Esophagus muscularis mucosa (tissue), 4 donors: ENCODE measurements at places on chromosomes 6 and 20. TPM values are rescaled to one million over a fixed set of nuclear protein-coding genes. Genes with fewer than 3 reads are reported as not detected.
A peak's percentile ranks its signal among the peaks of the same experiment; 100 is the strongest.

IPCEF1 gene
- total RNA-seq: 0.83 TPM

GCM1 gene
- not detected for total RNA-seq

NR2E1 gene
- total RNA-seq: not detected

BAK1 gene
- 12.7 TPM for total RNA-seq

VNN1 gene
- 2.7 TPM for total RNA-seq

BMP7 gene
- 4.9 TPM for total RNA-seq

GINS1 gene
- 0.33 TPM for total RNA-seq

DNA sequence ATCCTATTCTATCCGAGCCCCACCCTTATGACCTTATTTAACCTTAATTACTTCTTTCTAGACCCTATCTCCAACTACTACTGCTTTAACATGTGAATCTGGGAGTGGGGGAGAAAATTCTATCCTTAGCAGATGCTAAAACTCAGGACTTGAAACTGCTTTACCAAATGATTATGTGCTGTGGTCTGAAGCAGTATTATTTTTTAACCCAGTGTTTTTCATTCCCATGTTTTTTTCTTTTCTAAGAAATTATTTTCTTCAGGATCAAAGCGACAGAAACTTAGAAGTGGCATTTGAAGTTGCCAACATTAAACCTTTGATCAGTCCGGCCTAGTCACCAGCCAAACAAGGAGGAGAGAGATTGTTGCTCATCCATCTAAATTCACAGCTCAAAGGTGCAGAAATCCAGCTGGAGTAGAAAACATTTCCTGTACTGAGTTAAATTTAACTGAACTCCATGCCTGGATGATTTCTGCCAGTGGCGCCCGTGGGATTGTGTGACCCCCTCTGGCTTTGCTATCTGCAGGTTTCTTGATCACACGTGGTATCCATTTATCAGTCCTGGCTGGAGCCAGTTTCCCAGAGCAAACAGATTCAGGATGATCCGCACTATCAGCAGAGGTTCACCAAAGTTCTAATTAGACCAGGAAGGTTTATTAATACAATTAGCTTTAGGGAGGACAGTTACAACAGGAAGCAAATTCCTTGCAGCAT is 300.5 kb downstream of the PLCB1 start:
- peaks cover 48% of the 10 kb centered on the region for H3K4me1 ChIP-seq
- no peaks in the 10 kb centered on the region for H3K36me3 ChIP-seq
- no peak for DNase-seq
- H3K4me3 ChIP-seq: no peak overlapping the region
- no peaks in the 10 kb centered on the region for H3K27me3 ChIP-seq
- peak overlapping the region; percentile 67 for H3K27ac ChIP-seq

- DNase-seq: no peak
- H3K4me3 ChIP-seq: no peak overlapping the region
- H3K27me3 ChIP-seq: no peaks in the 10 kb centered on the region
- no peaks in the 10 kb centered on the region for H3K4me1 ChIP-seq
These were observed 167.4 kb downstream of the COL9A1 start for GRCh38 chr6:70135219-70136160.

DNA sequence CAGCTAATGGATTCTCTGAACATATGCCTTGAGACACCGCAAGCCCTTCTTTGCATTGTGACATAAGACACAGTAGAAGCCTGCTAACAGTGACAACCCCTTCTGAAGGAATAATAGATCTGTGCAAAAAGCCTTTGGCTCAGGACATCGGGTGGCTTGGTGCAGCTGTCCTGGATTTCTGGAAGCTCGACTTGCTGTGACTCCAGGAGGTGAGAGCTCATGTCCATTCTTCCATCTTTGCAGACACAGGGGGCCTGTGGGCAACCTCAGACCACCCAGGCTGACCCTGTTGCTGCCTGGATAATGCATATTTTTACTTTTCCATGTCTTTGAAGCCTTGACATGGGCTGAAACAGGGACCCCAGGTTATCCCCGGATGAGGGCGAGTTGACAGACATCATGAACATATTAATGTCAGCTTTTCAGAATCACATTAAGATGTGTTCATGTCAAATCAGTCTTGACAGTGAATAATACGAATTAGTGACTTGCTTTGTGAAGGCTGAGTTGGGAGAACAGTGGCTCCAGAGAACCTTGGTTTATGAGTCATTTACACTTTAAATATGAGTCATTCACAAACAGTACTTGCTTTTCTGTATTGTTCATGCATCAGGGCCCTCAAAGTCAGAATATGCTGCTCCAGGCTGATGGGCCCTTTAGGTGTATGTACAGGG is 66.8 kb upstream of the IYD start:
- no peak overlapping the region for H3K4me3 ChIP-seq
- no peak for DNase-seq
- H3K27ac ChIP-seq: no peak overlapping the region
- H3K27me3 ChIP-seq: no peaks in the 10 kb centered on the region
- no peaks in the 10 kb centered on the region for H3K4me1 ChIP-seq
- H3K36me3 ChIP-seq: no peaks in the 10 kb centered on the region

- no peak for DNase-seq
- no peak overlapping the region for H3K27ac ChIP-seq
- H3K4me1 ChIP-seq: no peaks in the 10 kb centered on the region
- no peak overlapping the region for H3K4me3 ChIP-seq
These were observed 155.1 kb upstream of the MLIP start for GRCh38 chr6:53956068-53956711.

DNA sequence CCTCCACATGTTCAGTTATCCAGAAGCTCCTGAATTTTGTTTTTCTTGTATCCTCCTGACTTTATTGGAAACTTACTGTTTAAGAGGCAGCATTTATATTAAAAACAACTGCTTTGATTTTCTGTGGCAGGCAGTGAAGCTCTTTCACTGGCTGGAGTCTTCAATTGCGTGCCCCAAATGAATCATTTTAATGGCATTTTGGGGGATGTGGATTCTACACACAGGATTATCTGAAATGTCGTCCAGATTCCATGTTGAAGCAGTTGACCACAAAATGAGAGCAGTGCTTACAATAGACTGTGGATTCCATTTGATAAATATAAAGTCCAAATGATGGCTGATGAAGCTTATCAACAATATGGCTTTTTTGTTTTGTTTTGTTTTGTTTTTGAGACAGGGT is 41.0 kb upstream of the HIVEP1 start:
- no peak for DNase-seq
- H3K4me3 ChIP-seq: no peak overlapping the region
- H3K27ac ChIP-seq: no peak overlapping the region

GRCh38 chr6:116438590-116439448 is 22.4 kb upstream of the CALHM6 start:
- DNase-seq: no peak
- H3K36me3 ChIP-seq: no peaks in the 10 kb centered on the region
- H3K4me1 ChIP-seq: no peaks in the 10 kb centered on the region
- no peak overlapping the region for H3K27ac ChIP-seq
- H3K27me3 ChIP-seq: no peaks in the 10 kb centered on the region

DNA sequence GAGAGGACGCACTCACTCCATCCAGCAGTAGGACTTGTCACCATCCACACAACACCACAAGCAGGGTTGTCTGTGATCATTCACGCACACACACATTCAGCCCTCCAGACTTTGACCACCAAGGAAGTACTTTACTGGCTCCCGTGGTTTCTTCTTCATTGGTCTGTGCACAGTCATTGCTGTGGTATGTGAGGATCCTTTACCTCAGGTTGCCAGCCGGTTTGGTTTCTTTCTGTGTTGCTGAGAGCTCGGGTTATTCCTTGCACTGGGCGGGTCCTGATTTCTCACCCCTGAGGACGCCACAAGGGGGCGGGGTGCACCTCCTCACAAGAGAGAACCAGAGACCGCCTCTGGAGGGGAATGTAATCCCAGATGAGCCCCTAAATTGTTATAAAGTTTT is 11.2 kb downstream of the SLC35A1 start:
- H3K4me1 ChIP-seq: no peaks in the 10 kb centered on the region
- H3K36me3 ChIP-seq: peaks cover 11% of the 10 kb centered on the region
- no peak overlapping the region for H3K27ac ChIP-seq
- no peak for DNase-seq
- H3K4me3 ChIP-seq: no peak overlapping the region
- H3K27me3 ChIP-seq: no peaks in the 10 kb centered on the region

GRCh38 chr20:51930775-51931174 is 128.5 kb upstream of the SALL4 start:
- no peaks in the 10 kb centered on the region for H3K36me3 ChIP-seq
- peaks cover 30% of the 10 kb centered on the region for H3K27me3 ChIP-seq
- no peak overlapping the region for H3K27ac ChIP-seq
- H3K4me3 ChIP-seq: no peak overlapping the region
- no peak for DNase-seq
- no peaks in the 10 kb centered on the region for H3K4me1 ChIP-seq

- no peaks in the 10 kb centered on the region for H3K36me3 ChIP-seq
- no peak overlapping the region for H3K27ac ChIP-seq
- no peaks in the 10 kb centered on the region for H3K4me1 ChIP-seq
- no peak overlapping the region for H3K4me3 ChIP-seq
- no peaks in the 10 kb centered on the region for H3K27me3 ChIP-seq
These were observed 12.8 kb downstream of the ME1 start for GRCh38 chr6:83417880-83418663.

GRCh38 chr6:22666586-22666985 is 97.2 kb downstream of the HDGFL1 start:
- H3K27me3 ChIP-seq: no peaks in the 10 kb centered on the region
- no peaks in the 10 kb centered on the region for H3K36me3 ChIP-seq
- H3K4me3 ChIP-seq: no peak overlapping the region
- H3K27ac ChIP-seq: no peak overlapping the region
- peaks cover 2% of the 10 kb centered on the region for H3K4me1 ChIP-seq

DNA sequence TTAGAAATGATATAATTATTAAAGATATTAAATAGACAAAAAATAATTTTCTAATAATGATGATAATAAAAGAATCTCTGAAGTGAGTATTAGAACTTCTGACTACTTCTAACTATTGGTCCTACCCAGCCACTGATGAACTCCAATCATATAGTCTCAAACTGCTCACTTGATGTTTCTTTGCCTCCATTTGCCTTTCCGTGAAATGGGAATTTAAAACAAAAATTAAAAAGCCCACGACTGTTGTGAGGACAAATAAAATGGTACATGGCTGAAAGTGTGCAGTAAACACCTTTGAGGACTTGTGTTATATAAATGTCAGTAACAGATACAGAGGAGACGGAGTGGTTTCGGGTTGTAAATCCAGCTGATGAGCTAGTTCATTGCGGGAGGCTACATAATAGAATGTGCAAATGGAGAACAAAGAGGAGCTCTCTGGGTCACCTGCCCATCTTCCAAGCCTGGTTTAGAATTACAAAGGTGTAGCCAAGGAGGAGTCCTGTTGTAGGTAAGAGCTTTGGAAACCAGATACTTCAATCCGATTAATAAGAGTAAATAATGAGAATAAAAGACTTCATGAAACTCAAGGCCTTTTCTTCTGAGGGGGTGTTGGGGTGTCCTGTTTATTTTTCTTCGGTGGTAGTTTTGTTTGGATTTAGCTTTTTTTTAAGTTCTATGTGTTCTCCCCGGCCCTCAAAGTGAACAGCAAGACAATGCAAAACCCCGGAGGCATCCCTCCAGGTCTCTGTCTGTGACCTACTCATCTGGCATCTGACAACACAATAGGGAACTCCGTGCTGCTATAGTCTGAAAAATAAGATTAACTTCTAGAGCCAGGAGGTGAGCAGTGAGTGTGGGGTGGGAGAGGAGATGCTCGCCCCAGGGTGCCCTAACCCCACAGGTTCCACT is 4.4 kb upstream of the PXDC1 start:
- no peak for DNase-seq
- H3K4me3 ChIP-seq: no peak overlapping the region
- H3K27ac ChIP-seq: no peak overlapping the region
- H3K4me1 ChIP-seq: peaks cover 18% of the 10 kb centered on the region
- no peaks in the 10 kb centered on the region for H3K27me3 ChIP-seq

DNA sequence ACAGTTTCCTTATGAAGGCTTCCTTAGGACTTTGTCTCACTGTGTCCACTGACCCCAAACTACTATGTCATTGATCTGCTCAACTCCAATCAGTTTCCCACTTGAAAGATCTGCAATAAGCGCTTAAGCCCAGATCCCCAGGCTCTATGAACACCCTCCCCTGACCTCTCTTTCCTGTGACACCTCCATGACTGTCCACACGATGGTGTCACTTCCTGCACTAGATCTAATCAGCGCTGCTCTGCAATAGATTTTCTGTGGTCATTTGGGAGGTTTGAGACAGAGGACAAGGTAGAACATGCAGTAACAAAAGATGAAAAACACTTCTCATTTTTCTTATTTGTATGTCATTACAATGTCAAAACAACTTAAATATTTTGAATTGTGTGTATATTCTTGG is 304.6 kb upstream of the AGPAT4 start:
- H3K36me3 ChIP-seq: no peaks in the 10 kb centered on the region
- H3K27ac ChIP-seq: no peak overlapping the region
- H3K4me1 ChIP-seq: no peaks in the 10 kb centered on the region
- DNase-seq: no peak

DNA sequence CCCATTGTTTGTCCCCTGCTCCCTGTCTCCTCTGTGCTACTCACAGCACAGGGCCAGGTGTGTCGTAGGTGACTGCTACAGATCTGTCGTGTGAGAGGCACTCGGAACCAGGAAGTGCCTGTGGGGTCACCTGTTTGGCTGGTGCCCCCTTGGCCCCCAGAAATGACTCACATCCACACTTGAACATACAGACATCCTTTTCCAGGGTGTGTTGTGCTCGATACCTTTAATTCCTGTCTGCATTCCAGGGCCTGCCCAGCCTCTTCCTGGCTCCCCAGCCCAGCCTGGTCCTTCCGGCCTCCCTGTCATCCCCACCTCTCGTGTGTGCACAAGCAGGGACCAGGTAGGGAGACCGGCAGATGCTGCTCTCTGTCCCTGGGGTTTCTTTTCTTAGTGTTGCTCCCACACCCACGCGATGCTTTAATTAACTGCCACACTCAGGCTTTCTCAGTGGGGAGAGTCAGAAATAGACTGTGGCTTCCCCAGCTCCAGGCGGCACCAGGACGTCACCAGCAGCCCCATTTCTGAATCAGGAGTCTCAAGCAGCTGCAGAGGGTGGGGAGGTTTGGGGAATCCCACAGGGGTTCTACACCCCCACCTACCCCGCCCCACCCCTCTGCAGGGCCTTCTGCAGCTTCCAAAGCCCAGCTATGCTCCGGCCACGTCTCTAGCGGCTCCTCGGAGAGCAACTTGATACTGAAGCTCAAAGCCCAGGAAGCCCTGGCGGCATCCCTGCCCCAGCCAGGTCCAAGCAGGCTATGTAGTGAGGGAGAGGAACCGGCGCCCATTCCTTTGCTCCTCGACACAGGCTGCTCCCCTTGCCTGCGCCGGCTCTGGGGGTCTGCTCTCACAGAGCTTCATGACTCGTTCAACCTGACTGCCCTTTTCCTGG is 102.2 kb downstream of the SYCP2 start:
- H3K4me1 ChIP-seq: peaks cover 13% of the 10 kb centered on the region
- H3K27me3 ChIP-seq: no peaks in the 10 kb centered on the region
- no peak overlapping the region for H3K27ac ChIP-seq
- no peaks in the 10 kb centered on the region for H3K36me3 ChIP-seq

GRCh38 chr6:19342616-19343015 is 494.6 kb upstream of the ID4 start:
- no peak overlapping the region for H3K27ac ChIP-seq
- H3K27me3 ChIP-seq: no peaks in the 10 kb centered on the region
- H3K4me1 ChIP-seq: no peaks in the 10 kb centered on the region
- no peak for DNase-seq
- H3K4me3 ChIP-seq: no peak overlapping the region
- no peaks in the 10 kb centered on the region for H3K36me3 ChIP-seq

- H3K27me3 ChIP-seq: no peaks in the 10 kb centered on the region
- no peaks in the 10 kb centered on the region for H3K36me3 ChIP-seq
- H3K4me1 ChIP-seq: peaks cover 15% of the 10 kb centered on the region
- no peak overlapping the region for H3K27ac ChIP-seq
- no peak overlapping the region for H3K4me3 ChIP-seq
These were observed 108.5 kb downstream of the SYCP2 start for GRCh38 chr20:59824711-59825562.
